Substantia nigra (tissue), 51 donors: ENCODE measurements at places on chromosomes 7 and 10.

GRCh38 chr7:73844131-73844547 lies 1.8 kb upstream of the METTL27 start:
- no peak for DNase-seq

GRCh38 chr10:97197030-97197500 lies 11.3 kb upstream of the SLIT1 start:
- DNase-seq, result no peak

GRCh38 chr10:44925811-44926750 lies 14.9 kb downstream of the TMEM72 start:
- DNase-seq, result no peak

- no peak for DNase-seq
Observed at GRCh38 chr7:105512926-105513526, 9.0 kb downstream of the PUS7 start.
